Activated naive CD4-positive, alpha-beta T cell treated with anti-CD3 and anti-CD28 coated beads for 36 hours (primary cell): ENCODE measurements at places on chromosomes 2 and 18. TPM values are rescaled to one million over a fixed set of nuclear protein-coding genes. Genes with fewer than 3 reads are reported as not detected.
A peak's percentile ranks its signal among the peaks of the same experiment; 100 is the strongest.

DNA sequence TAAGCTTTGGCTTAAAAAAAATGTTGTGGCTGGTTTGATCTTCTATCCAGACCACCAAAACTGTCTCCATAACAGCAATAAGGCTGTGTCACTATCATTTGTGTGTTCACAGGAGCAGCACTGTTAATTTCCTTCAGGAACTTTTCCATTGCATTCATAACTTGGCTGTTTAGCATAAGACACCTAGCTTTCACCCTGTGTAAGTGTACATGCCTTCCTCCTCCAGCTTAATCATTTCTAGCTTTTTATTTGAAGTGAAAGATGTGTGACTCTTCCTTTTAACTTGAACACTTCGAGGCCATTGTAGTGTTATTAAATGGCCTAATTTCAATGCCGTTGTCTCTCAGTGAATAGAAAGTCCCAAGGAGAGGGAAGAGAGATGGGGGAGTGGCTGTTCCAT, 352.9 kb upstream of the VWC2L start:
- DNase-seq: no peak

DNA sequence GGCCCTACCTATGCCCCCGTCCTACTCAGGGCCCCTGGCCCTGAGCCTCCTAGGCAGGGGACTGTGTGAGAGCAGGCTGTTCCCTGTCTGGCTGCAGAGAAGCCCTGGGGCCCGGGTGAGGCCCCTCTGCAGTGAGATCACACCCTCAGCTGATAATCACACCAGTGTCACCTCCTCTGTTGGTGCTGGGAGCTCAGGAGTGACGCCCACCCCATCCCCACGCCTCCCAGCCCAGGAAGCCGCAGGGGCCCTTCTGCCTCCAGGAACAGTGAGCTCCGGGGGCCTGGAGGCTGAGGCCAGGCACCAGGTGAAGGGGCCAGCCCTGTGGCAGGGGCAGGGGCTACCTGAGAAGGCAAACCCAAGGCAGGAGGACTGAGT, 20.0 kb downstream of the KCNIP3 start:
- no peak for DNase-seq

GRCh38 chr2:25165992-25166875, 2.1 kb downstream of the POMC start:
- peak; percentile 73 for DNase-seq

GRCh38 chr2:95122197-95122551, 566 bp upstream of the MRPS5 start:
- DNase-seq: no peak

- DNase-seq: no peak
Measured at GRCh38 chr2:40436093-40436475, 15.8 kb downstream of the SLC8A1 start.

- DNase-seq: peak; percentile 50
Measured at GRCh38 chr2:30341500-30342267, 105.4 kb upstream of the LCLAT1 start.

DNA sequence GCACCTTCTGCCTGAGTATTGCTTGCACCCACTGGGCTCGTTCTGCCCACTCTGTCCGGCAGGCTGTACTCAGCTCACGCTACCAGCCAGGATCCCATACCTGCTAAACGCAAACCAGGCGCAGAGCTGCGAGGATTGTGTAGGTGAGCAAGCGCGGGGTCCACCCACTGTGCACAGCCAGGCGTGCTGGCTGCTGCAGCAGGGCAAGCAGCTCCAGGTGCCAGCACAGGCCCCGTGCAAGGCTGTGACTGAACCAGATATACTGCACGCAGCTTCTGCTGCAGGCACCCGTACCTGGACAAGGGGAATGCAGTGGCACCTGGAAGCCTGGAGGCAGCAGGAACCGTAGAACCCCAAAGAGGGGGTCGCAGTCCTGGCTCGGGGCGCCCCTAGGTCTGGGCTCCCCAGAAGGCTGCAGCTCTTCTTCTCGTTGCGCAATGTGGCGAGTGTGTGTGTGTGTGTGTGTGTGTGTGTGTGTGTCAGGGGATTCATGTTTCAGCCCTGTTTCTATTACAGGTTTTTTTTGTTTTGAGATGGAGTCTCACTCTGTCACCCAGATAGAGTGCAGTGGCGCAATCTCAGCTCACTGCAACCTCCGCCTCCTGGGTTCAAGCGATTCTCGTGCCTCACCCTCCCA, 46.1 kb upstream of the RAB1A start:
- DNase-seq: no peak

- DNase-seq: peak; percentile 10
Measured at GRCh38 chr2:227608561-227609338, 5.9 kb downstream of the SCYGR3 start.

Gene POU3F3
- total RNA-seq: not detected

Gene RESP18
- total RNA-seq: not detected

- no peak for DNase-seq
Measured at GRCh38 chr2:209383212-209383611, 40.6 kb upstream of the MAP2 start.

DNA sequence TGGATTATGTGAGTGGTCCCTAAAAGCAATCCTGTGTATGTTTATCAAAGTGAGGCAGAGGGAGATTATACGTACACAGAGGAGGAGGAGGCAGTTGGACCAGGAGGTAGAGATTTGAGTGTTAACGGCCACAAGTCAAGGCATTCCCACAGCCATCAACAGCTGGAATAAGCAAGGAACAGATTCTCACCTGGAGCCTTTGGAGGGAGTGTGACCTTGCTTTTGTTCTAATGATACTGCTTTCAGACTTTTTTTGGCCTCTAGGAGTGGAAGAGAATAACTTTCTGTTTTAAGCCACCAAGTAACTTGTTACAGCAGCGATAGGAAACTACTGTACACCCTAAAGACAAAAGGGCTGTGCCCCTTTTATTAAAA, 18.1 kb downstream of the LCLAT1 start:
- no peak for DNase-seq

GRCh38 chr18:8766559-8767293, 61.4 kb downstream of the MTCL1 start:
- DNase-seq: no peak

Gene FER1L5
- not detected for total RNA-seq
